ENCODE measurements at places on chromosomes 1 and 21.

DNA sequence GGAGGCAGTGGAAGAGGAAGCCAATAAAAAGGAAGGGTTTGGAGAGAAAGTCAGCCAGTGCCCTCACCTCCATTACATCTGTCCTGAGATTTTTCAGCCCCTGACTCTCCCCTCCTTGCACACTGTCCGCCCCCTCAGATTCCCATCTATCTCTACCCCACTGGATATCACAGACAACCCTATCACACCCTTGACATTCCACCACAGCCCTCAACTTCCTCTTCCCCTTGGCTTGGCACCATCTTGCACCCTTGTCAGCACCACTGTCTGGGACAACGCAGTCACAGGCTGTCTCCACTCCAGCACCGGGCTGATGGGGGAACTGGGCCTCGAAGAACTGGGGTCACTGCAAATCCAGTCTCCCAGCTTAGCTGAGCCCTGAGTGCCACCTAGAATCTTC, 14.2 kb upstream of the PLEKHA6 start:
- DNase-seq = no peak

GRCh38 chr1:16443975-16444770, 3.6 kb downstream of the NECAP2 start:
- no peak for DNase-seq

DNA sequence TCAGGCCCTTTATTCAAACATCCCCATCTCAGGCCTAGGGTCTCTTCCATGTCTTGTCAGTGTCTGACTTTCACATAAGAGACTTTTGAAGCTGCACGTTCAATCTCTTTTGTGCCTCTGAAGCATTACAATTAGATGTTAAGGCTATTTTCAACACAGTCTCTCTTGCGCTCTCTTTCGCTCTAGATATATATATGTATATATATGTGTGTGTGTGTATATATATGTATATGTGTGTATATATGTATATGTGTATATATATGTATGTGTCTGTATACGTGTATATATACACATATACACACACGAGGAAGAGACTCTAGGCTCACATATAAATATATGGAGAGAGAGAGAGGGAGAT, 162.5 kb upstream of the RNPC3 start:
- DNase-seq = no peak

DNA sequence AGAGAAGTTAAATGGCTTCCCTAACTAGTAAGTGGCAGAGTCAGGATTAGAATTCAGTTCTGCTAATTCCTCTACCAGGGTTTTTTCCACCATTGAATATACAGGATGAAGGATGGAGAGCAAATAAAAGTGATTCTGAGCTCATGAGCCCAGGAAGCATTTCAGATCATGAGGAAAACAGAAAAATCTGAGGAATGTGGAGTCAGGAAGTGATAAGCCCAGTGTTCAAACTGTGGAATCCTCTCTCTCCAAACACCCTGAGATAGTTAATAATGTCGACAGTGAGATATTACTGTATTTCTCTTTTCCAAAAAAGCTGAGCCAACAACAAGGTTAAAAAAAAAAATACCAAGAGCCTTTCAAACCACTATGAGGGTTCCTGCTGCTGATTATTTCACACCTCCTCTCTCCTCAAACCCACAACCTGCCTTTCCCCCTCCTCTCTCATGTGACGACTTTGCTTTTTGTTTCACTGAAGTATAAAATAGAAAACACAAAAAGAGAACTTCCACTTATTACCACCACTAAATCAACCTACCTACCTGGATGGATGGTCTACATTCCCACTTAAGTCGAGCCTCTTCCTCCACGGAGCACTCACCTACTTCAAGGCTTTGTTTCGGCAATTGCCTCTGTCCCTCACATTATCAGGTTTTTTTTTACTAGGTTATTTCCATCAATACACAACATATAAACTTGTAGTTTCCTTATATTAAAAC, 8.9 kb downstream of the SLAMF1 start:
- DNase-seq = peak; percentile 73

- no peak for DNase-seq
These were observed 304.2 kb upstream of the PROX1 start for GRCh38 chr1:213683529-213683928.

DNA sequence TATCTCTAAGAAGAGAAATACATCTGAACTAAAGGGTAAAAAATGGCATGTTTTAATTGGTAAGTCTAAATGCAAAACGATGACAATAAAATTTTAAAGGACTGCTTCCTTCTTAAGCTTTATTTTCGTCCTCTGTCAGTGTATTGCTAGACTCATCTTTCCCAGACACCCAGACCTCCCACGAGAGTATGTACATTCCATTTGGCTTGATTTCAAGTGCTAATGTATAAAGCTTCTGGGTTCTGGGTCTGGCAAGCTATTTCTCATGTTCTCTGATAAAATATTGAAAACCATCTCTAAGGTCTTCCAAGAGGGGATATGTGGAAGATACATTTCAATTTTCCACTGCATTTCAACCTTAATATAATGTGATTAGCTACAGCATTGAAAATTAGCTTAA, 24.6 kb upstream of the SLC2A1 start:
- DNase-seq = no peak

- no peak for DNase-seq
These were observed 36.8 kb downstream of the KCNAB2 start for GRCh38 chr1:6082430-6082971.

GRCh38 chr21:39612233-39613040, at the start of gene B3GALT5:
B3GALT5 (plus strand) TSS chr21:39612940; CDS start chr21:39660560, 47,620 bp downstream.
- DNase-seq = no peak

- no peak for DNase-seq
These were observed 367.6 kb upstream of the DAB1 start for GRCh38 chr1:57791497-57791896.

- DNase-seq = no peak
These were observed 62.8 kb upstream of the PRRC2C start for GRCh38 chr1:171422511-171422910.

DNA sequence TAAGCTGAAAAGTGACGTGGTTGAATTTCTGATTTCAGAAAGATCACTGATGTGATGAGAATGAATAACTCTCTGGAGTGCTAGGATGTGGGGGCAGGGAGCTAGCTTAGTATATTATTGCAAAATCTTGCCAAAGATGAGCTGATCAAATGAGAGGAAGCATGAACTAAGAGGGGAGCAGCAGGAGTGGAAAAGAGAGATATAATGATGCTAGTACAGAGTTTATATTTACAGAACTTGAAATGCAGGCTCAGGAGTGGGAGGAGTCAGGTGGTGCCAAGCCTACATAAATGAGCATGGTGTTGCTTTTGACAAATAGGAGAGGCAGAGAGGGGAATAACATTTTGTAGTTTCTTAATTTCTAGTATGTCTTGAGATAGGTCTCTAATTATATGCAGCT, 38.1 kb upstream of the NBL1 start:
- DNase-seq = no peak

- DNase-seq = no peak
These were observed 71.5 kb downstream of the MAP10 start for GRCh38 chr1:232876506-232877364.

DNA sequence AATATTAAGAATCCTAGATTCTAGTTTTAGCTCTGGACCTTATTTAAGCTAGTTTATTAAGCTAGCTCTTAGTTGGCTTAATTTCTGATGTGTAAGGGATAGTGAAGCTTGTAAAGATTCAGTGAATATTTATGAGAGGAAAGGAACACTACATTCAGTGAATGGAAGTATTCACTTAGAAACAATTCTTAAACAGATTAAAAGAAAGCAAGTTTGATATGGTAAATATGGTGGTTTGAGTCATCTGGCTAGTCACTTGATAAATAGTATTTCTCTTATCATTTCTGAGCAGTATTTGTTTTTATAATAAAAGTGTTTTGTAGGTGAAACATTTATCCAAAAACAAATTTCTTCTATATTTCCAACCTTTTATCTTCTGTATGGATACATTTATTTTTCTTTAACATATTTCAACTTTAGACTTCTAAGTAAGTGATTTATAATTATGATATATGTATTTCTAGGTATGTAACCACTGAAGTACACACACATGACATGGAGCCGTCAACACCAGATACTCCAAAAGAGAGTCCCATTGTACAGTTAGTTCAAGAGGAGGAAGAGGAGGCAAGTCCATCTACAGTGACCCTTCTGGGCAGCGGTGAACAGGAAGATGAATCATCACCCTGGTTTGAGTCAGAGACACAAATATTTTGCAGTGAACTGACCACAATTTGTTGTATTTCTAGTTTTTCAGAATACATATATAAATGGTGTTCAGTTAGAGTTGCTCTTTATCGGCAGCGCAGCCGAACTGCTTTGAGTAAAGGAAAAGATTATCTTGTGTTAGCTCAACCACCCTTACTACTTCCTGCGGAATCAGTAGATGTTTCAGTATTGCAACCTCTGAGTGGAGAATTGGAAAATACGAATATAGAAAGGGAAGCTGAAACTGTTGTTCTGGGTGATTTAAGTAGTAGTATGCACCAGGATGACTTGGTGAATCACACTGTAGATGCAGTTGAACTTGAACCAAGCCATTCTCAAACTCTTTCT, 55.6 kb downstream of the SUCO start:
- peak; percentile 21 for DNase-seq

DNA sequence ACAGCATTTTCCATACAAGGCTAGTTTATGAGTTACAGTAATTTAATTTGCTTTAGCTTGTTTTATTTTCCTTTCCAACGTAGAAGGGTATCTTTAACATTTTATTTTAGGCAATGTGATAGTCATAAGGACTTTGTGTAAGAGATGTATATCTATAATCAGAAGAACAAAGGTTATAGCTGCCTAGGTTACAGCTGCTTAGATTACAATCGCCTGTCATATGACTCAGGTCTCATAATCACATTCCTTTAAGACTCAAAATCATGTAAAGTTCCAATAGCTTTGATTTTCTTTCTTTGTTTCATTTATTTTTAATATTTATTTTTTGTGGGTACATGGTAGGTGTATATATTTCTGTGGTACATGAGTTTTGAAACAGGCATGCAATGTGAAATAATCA, 37.8 kb upstream of the COP1 start:
- DNase-seq = no peak

GRCh38 chr1:176241385-176242015, 34.4 kb upstream of the COP1 start:
- no peak for DNase-seq

DNA sequence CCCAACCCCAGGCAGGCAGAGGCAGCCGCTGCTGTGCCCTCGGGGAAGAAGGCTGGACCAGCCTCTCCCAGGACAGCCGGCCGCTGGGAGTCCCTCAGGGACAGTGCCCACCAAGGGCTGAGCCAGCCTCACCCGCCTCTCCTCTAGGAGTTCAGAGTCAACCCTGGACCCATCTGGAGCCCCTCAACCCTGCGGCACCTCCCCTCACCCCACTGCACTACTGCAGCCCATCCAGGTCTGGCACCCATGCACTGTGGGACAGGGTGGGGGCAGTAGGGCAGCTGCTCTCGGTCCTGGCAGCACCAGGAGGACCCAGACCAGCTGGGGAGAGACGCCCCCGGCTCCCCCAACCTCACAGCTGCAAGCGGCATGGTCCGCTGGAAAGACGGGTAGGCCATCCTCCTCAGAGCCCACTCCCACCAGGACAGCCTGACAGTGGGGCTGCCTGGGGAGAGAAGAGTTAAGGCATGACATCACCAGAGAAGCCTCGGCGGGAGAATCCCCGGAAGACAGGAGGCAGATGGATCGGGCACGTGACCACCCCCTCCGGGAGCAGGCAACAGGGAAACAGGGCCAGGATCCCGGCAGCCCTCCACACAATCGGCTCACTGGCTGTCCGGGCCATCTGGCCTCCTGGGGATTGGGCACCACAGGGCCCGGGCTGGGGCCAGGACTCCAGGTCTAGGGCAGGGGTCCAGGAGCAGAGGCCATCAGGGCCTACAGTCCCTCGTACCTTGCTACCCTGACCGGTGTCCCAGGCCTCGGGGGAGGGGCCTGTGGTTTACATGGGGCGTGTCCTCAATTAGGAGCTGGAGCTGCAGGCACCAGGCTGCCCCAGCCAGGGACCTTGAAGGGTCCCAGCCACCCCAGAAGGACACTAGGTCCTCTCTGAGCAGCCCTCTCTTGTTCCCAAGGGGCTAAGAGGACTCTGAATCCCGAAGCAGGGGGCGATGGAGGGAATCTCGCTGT, 3.1 kb downstream of the ACAP3 start:
- DNase-seq = no peak

DNA sequence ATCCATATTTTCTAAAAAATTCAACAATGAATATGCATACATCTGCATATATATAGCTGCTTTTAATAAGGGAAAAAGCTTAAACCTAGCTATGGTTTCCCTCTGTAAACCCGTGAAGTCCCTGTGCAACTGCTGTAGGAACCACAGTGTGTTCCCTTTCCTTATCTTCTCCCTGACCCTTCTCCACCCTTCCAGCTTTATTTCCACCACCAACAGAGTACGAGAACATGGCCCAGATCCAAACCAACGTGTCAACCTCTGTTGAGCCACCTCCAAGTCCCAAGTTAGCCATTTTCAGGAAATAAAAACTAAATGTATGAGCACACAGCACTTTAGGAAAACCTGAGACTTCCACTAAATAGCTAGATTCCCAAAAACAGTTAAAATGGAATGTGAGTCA, 20.3 kb downstream of the SUSD4 start:
- no peak for DNase-seq

GRCh38 chr1:158717344-158717743, 3.2 kb downstream of the OR6K3 start:
- no peak for DNase-seq

DNA sequence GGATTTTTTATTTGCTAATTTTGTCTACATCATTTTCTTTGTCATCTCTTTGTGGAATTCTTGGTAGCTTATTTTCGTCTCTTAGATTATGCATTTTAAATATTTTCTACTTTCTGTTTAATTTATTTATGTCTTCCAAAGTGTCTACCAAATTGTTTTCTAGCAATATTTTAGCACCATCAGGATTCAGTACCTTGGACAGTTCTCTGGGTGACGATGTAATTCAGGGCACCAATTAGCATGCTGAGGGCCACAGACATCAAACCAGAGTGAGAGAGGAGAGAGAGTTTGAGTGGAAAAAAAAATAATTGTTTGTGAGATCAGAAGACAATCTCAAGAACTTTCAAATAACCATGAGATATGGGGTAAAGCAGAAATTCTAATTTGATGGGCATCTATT, 169.8 kb upstream of the CXADR start:
- no peak for DNase-seq

- DNase-seq = no peak
These were observed 12.4 kb downstream of the RUNX1 start for GRCh38 chr21:35036465-35037383.

DNA sequence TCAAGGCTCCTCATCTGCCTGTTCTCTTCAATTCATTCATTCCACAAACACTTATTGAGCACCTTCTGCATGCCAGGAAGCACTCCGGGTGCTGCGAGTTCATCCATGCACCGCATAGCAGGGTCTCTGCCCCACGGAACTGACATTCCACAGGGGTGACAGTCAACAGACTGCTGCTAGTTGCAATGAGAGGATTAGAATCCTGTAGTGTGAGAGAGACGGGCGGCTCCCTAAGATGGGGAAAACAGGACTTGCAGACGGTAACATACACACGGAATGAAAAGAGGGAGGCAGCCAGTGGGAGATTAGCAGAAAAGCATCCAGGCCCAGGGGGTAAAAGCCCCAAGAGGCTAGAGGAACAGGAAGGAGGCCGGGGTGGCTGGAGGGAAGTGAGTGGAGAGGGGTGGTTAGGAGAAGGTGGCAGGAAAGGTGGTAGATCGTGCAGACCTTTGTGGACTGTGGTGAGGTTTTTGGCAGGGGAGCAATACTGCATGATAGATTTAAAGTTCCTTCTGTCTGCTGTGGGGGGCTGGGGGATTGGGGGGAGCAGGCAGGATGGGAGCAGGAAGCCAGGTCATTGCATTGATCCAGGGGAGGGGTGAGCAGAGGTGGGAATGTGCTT, 6.6 kb downstream of the TNFRSF8 start:
- peak; percentile 58 for DNase-seq

Measured in activated CD4-positive, alpha-beta memory T cell treated with anti-CD3 and anti-CD28 coated beads, Interleukin-2, amount 10 ng/mL, durations not matched to agents 7 days and 5 days (primary cell).